ENCODE measurements at places on chromosomes 12 and 14. TPM values are rescaled to one million over a fixed set of nuclear protein-coding genes. Genes with fewer than 3 reads are reported as not detected.

DNA sequence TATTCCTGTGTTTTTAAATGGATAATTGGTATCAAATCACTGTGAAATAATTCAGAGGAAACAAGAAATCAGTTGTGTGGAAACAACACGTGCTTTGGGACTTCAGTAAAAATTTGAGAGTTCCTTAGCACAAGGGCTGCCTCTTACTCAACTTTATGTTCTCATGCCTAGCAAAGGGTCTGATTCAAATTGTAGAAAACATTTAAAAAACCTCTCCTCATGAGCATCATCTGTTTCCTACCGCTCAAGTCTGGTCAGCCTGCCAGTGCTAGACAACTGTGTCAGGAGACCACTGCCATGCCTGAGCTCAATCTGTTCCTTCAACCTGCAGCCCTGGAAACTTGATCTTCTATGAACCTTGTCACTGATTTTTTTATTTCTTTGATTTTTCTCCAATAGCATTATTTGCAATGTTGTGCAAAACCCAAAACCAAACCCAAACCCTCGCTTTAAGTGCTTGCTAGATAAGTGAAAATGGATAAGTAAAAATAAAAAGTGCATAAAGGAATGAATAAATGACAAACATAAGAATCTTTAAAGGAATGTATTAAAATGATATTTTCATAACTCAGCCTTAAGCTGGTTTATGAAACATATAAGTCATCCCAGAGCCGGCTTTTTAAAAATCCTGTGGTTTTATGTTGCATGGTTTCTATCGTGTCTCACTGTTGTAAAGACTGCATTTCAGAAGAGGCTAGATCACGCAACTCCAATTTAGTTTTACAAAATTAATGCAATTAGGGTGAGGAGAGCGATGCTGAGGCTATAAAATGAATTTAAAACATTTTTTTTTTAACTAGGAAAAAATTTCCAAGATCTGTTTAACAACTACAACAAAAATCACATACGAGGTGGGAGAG is 361.2 kb upstream of the PDE3A start:
- no peaks in the 10 kb centered on the region for H3K4me1 ChIP-seq
- no peaks in the 10 kb centered on the region for H3K36me3 ChIP-seq
- no peak overlapping the region for H3K27ac ChIP-seq
- no peak overlapping the region for H3K4me3 ChIP-seq
- DNase-seq: no peak

DNA sequence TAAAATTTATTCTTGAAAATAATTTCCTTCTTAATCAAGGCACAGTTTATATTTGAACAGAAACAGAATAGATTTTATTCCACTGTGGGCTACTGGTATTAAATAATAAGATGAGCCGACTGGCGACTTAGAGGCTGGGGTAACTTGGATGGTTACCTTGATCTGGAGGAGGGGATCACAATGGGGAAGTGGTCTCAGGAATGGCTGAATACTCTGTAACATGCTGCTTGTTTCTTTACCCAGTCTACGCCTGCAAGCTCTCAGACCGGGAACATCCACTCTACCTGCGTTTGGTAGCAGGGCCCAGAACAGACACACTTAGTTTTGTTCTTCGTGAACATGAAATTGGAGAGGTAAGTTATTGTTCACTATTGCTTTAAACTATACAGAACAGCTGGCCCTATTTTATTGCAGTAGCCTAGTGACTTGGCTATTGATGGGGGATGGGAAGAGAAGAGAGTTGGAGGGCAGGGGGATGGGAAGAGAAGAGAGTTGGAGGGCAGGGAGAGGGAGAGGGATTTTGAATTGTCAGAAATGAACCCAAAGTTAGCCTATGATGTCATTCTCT is 67.9 kb downstream of the GNS start:
- no peak for DNase-seq
- H3K27ac ChIP-seq: no peak overlapping the region
- H3K36me3 ChIP-seq: peaks cover 63% of the 10 kb centered on the region
- no peak overlapping the region for H3K4me3 ChIP-seq
- H3K4me1 ChIP-seq: peaks cover 31% of the 10 kb centered on the region

DNA sequence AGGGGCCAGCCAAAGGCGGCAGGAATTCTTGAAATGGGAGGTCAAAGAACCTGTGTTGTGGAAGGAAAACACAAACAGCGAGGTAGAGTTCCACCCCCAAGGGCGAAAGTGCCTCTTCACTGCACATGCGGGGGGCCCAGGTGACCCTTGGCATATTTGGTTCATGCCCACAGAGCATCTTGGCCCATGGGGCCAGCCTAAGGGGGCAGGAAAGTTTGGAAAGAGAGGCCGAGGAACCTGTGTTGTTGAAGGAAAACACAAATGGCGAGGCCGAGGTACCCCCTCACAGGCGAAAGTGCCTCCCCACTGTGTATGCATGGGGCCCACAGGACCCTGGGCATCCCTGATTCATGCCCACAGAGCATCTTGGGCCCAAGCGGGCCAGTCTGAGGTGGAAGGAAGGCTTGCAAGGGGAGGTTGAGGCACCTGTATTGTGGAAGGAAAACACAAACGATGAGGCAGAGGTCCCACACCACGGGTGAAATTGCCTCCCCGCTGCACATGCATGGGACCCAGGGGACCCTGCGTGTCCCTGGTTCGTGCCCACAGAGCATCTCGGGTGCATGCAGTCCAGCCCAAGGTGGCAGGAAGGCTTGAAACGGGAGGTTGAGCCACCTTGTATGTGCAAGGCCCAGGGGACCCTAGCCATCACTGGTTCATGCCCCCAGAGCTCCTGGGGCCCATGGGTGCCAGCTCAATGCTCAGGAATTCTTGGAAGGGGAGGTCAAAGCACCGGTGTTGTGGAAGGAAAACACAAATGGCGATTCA is 384.1 kb downstream of the ALG10 start:
- no peak overlapping the region for H3K4me3 ChIP-seq
- H3K27me3 ChIP-seq: no peaks in the 10 kb centered on the region
- H3K4me1 ChIP-seq: no peaks in the 10 kb centered on the region
- H3K36me3 ChIP-seq: no peaks in the 10 kb centered on the region
- no peak overlapping the region for H3K27ac ChIP-seq

DNA sequence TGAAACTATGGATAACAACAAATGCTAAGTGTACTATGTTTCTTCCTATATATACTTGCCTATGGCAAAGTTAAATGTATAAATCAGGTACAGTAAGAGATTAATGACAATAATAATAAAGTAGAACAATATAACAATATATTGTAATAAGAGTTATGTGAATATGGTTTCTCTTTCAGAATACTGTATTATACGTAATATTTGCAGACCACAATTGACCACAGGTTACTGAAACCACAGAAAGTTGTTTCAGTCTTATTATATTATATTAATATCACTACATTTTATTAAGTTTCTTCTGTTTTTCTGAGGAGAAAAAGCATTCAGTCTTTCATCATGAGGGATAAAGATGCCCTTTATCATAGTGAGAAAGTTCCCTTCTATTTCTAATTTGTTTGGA is 131.2 kb downstream of the EML1 start:
- no peak overlapping the region for H3K4me3 ChIP-seq
- no peaks in the 10 kb centered on the region for H3K27me3 ChIP-seq
- DNase-seq: no peak
- H3K36me3 ChIP-seq: peaks cover 28% of the 10 kb centered on the region

GRCh38 chr14:81062816-81063215 is 107.4 kb downstream of the TSHR start:
- no peaks in the 10 kb centered on the region for H3K4me1 ChIP-seq
- no peaks in the 10 kb centered on the region for H3K27me3 ChIP-seq
- H3K4me3 ChIP-seq: no peak overlapping the region

GRCh38 chr12:3168223-3169221 is 91.3 kb downstream of the TSPAN9 start:
- H3K4me3 ChIP-seq: no peak overlapping the region
- no peaks in the 10 kb centered on the region for H3K36me3 ChIP-seq
- no peak overlapping the region for H3K27ac ChIP-seq
- no peaks in the 10 kb centered on the region for H3K27me3 ChIP-seq

Gene KRT85
- total RNA-seq: not detected

Gene TAMALIN
- total RNA-seq: 85.5 TPM

Gene OR11H7
- not detected for total RNA-seq

All from lower lobe of right lung (tissue), 2 donors.